Coronary artery (tissue), 2 donors: ENCODE measurements at places on chromosomes 7 and 10.

DNA sequence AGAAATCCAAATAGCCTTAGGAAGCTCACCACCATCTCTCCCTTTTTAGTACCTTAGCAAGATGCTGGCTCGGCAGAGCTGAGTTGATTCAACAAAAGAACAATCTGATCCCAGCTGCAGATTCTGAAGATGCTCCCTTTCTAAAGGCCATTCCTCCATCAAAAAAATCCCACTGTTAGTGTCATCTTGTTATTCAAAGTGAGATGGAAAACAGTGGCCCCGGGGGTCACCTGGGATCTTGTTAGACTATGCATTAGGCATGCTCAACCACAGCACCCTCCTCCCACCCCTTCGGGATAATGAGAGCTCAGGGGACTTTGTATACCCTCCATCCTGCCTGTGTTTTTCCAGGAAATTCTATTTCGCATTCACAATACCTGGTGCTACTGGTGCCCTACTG is 2.4 kb downstream of the NCAPG2 start:
- no peak for DNase-seq

GRCh38 chr10:32163071-32163761 is 107.0 kb upstream of the KIF5B start:
- DNase-seq: no peak

DNA sequence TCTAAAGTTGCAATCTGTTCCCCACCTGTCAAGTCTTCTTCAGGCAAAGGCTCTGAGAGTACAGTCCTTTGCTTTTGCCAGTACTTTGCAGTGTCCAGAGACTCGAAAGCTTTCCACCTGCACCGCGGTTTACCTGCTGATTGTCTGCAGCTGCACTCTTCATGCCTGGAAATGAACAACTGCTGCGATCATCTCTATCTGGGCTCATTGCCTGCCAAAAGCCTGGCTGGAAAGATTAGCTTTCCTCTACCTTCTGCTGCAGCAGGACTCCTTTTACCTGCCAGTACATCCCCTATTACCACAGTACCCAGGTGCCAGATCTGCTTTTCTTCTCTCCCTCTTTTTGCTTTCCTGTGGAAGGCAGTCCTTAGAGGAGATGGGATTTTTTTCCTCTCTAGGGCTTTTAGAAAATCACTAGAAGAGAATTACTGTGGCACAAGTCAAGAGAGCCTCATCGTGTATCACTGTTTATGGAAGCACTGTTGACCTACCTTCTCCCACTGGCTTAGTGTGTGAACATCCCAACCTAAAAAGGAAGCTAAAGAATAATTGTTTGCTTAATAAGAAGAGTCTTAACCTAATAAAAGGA is 2.2 kb downstream of the STRIP2 start:
- no peak for DNase-seq

DNA sequence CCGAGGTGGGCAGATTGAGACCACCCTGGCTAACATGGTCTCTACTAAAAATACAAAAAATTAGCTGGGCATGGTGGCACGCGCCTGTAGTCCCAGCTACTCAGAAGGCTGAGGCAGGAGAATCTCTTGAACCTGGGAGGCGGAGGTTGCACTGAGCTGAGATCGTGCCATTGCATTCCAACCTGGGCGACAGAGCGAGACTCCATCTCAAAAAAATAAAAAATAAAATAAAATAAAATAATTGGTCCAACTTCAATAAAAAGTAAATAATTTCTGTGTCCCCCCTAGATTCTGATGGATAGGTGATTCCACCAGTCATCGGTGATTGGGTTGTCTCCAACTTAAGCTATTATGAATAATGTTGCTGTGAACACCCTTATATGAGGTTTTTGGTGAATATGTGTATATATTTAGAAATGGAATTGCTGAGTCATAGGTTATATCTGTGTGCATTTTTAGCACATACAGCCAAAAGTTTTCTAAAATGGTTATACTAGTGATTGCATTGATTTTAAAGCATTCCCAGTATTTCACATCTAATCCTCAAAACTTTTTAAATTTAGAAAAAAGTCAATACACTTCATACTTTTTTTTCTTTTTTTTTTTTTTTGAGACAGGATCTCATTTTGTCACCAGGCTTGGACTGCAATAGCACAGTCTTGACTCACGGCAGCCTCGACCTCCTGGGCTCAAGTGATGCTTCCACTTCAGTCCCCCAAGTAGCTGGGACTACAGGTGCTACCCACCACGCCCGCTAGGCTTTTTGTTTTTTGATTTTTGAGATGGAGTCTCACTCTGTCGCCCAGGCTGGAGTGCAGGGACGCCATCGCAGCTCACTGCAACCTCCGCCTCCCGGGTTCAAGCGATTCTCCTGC is 13.7 kb upstream of the SRPK2 start:
- no peak for DNase-seq

DNA sequence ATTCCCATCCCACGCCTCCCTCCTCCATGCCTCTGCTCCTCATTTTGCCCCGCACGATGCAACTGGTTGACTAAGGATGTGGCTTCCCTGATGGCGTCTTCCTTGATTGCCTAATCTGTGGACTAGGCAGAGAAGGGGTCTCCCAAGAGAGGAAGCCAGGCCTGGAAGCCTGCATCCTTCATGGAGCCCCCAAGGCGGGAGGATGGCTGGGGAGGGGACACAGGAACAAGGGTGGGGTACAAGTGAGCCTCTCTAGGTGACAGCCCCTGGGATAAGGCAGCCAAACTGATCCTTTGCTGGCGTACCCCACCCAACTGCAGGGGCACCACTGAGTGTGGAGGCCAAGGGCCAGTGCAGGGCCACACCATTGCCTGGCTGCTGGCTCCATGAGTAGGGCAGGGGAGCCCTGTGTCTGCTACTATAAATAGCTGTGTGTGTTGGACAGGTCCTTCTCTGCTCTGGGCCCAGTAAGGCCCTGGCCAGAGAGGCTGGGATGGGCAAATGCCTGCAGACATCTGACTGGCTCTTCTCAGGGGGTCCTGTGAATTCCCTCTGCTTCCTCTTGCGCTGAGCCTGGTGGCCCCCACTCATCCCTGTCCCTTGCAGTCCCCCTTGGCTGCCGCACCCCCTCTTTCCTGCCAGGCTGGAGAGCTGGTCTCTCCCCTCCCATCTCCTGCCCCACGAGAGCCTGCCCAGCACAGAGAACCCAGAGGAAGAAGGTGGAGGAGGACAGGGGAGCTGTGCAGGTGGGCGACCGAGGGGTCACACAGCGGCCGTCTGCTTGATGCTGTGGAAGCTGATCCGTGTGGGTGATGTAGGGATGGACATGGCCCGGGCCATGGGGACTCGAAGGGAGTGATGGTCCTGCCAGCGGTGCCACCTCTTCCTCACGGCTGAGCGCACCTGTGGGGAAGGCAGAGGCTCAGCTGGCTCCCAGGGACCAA is 29.3 kb downstream of the CRHR2 start:
- no peak for DNase-seq

DNA sequence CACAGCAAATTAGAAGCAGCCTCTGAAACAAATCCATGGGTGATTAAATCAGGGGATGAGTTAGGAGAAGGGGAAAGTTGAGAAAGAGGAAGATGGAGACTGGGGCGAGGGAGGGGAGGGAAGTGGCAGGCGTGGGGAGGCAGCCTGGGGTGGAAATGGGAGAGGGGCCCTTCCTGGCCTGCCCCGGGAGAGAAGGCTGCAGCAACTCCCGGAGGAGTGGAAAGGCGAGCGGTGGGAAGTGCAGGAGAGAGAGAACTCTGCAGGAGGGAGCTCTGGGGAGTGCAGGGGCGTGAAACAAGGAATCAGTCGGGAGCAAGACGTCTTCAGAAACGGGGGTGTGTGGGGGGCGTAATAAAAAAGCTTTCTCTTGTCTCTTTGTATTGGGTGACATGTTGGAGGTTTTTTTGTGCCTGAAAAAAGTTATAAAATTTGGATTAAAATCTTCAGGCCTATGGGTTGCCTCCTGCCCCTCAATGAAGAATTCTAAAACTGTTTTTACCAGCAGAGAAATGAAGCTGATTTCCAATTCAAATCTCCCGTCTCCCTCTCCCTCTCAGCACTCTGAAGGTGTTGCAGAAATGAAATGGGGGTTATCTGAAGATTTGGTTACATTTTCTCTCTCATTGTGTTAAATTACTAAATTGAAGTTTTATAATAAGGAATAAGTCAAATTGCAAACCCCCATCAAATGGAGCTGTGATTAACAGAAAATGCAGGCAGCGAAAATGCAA is 4.7 kb upstream of the UNCX start:
- DNase-seq: no peak

DNA sequence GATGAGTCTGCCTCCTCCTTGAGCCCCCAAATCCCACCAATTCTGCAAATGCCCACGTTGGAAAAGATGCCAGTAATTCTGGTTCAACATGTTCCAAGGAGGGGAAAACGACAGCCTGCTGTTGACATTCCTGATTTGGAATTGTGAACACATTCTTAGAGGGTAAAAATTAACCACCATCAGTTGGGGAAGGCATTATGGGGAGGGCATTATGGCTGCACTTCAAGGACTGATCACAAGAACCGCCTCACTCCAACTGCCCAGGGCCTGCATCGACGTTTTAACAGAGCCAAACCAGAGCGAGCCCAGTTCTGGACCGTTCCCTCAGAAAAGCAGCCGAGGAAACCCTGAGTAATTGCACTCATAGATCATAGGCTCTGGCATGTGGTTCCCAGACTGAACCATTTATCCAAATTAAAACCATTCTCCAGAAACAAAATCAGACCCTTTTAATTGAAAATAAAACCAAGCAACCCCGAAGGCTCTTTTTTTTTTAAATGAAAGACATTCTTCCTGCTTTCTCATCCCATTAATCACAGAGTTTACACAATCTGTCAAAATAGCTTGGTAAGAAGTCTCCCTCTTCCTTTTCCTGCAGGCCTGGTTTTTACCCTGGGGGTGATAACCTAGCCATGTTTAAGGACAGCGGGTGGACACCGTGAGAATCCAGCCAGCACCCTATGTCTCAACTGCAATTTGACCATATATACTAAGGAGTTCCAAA is 8.0 kb downstream of the TNS3 start:
- DNase-seq: no peak

- DNase-seq: no peak
These were observed 11.0 kb upstream of the INSIG1 start for GRCh38 chr7:155286686-155287085.

DNA sequence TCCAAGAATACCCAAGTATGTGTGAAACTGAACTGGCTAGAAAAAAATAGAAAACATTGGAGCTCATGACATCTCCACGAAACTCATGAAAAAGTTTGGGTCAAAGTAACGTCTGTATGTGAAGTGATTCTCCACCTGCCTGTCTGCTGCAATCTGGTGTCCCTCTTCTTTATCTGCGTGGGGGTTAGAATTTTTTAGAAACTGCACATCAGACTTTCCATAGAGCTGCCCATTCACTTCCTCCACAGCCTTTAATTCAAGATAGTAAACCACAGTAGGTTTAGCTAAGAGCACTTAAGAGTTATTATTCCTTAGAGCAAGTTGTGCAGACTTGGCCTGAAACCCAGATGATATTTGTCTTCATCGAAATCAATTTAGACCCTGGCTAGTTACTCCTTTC is 55.3 kb downstream of the SCIN start:
- no peak for DNase-seq

- no peak for DNase-seq
These were observed 237.3 kb downstream of the DGKI start for GRCh38 chr7:137609500-137609899.

- no peak for DNase-seq
These were observed 7.2 kb downstream of the TNPO3 start for GRCh38 chr7:129047761-129048160.

GRCh38 chr10:63133821-63134557 is 861 bp downstream of the NRBF2 start:
- DNase-seq: no peak

DNA sequence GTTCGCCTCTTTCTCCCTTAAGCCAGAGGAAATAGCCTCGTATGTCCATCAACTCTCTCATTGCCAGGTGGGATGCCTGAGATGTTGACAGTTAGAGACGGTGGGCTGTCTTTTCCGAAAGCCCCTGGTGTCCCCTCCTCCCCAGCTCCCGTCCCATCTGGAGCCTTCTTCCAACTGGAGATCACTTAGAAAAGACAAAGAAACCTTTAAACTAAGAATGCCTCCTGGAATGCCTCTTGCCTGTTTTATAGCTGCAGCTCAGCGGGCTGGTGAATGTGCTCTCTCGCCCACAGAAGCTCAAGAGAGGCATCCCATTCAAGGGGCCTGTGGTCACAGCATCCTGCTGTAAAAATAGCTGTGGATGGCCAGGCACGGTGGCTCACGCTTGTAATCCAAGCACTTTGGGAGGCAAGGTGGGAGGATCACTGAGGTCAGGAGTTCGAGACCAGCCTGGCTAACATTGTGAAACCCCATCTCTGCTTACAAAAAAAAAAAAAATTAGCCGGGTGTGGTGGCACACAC is 5.2 kb upstream of the MYL10 start:
- DNase-seq: no peak

- peak; percentile 70 for DNase-seq
These were observed 1.5 kb upstream of the ELFN1 start for GRCh38 chr7:1668396-1669063.

GRCh38 chr10:49282306-49282705 is 16.7 kb upstream of the C10orf71 start:
- no peak for DNase-seq

DNA sequence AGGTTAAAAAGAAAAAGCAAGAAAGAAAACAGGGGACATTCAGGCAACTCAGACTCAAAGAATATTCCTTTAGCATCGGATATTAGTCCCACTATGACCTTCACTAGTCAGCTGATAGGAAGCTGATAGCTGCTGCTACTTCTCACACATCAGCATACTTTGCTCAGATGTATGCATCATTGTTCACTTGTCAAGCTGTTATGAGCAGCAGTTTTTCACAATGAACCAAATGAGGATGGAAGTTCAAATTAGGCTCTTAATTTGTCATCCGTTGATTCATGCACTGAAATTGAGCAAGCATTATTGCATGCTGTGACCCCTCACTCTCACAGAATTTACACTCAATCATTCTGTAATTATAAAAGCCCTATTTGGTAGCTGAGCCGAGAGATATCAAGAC is 257.7 kb downstream of the SNX13 start:
- no peak for DNase-seq

DNA sequence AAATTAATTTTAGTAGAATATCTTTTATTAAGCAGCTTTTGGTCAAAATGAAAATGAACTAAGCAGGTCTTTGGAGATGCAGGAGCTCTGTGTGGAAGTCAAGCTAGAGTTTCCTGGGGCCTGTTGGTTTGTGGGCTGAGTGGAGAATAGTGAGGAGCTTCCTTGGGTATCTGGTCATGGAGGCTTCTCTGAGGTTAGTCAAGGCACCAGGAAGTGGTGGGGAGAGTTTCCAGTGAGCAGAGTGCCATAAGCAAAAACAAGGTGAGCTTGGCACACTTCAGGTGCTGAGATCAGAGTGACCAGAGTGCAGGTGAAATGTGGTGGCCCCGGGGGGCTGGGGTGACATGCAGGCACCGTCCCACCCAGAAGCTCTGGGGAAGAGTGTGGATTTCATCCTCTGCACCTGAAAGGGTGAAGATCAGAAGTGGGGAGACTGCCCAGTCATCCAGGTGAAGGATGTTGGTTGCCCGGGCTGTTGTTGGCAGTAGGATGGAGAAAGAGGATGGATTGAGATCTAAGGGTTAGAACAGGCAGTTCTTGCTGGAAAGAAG is 77.4 kb downstream of the WDR37 start:
- no peak for DNase-seq

DNA sequence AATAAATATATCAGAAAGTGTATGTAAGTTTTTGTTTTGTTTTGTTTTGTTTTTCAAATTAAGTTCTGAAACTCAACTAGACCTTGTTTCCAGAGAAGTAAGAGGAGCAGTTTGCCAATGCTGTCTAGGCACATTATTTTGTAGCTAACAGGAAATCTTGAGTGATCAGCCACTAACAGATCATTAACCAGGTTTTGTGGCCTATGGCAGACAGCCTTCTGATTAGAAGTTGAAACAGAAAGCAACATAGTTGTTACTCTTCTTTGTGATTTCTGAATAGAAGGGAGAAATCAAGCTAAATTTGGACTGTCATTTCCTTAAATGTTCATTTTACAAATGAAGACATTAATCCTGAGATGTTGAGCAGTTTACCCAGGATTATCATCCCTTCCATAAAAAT is 142.6 kb downstream of the PLXDC2 start:
- DNase-seq: no peak
